Foreskin keratinocyte (primary cell): ENCODE measurements at places on chromosomes 11 and 22. TPM values are rescaled to one million over a fixed set of nuclear protein-coding genes. Genes with fewer than 3 reads are reported as not detected.

The ANGPTL5 gene
- not detected in 2 replicates for polyA plus RNA-seq

The RBMXL2 gene
- not detected in 2 replicates for polyA plus RNA-seq

The SNX32 gene
- 0.11 and 0.22 TPM in 2 replicates for polyA plus RNA-seq

The MISFA gene
- 0.48 and 0.66 TPM in 2 replicates for polyA plus RNA-seq

DNA sequence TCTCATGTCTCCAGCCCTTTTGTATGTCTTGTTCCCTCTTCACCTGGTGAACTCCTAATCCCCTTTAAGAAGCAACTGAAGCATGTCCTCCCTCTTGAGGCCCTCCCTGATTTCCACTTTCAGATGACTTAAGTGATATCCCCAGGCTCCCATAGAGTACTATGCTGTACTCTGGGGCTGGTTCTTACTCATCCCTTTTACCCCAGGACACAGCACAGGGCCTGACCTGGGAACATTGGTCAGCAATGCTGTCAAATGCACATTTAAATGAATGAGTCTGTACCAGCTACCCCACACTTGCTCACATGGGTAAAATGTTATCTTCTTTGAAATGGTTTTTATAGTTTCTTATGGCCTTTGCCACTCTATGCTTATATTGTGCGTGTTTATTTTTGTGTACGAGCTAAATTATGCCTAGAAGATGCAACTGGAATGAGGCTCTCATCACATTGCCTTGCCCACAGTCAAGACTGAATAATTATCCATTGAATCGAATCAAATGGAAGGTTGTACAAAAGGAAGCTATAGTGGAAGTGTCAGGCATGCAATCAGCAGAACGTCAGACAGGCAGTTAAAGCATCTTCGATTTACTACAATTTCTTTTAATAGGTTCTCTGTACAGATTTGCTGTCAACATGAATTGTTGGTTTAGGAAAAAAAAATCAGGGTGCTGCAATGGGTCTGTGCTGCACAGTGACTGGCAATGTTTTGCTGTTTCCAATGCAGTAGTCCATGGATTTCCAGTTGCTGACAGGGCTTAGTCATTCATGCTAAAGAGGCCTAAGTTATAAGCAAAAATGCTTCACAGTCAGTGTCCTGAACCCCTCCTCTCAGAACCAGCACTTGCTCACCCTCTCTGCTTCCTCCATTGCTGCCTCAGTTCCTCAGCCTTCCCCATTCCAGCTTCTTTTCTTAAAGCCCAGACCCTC, 79.5 kb downstream of the PARVA start:
- no peak for DNase-seq

GRCh38 chr22:29734838-29735237, 15.0 kb downstream of the CABP7 start:
- DNase-seq: no peak

DNA sequence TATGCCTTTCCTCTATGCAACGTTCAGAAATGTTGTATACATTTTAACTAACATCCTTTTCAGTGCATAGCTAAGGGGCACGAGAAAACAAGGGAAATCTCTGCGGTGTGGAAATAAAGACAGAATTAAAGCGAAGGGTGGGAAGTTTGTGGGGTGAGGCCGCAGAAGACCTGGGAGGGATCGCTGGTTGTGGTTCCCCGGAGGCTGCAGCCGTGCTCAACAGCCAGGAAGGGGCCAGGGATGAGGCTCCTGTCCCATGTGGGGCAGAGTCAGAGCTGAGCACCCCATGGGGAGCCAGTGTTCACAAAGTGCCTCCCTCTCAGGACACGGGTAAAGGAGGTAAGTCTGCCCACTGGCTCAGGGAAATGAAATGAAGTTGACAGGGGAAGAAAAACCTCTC, 67.5 kb downstream of the MYEOV start:
- no peak for DNase-seq
